ENCODE measurements at places on chromosomes 13 and 19. TPM values are rescaled to one million over a fixed set of nuclear protein-coding genes. Genes with fewer than 3 reads are reported as not detected.

Gene COL4A2
- 76.5 TPM for total RNA-seq

Gene LRCH1
- total RNA-seq = 8.5 TPM

Gene METTL21C
- not detected for total RNA-seq

Gene FFAR1
- not detected for total RNA-seq

Gene C19orf67
- total RNA-seq = 0.39 TPM

Gene SCEL
- total RNA-seq = not detected

Gene OR2Z1
- not detected for total RNA-seq

Gene CRLF1
- total RNA-seq = 13.9 TPM

Gene TMEM59L
- total RNA-seq = 12.0 TPM

Gene CATSPERD
- total RNA-seq = not detected

Gene JSRP1
- total RNA-seq = 0.90 TPM

Gene LILRB4
- not detected for total RNA-seq

Gene CLDN10
- total RNA-seq = 20.7 TPM

Gene FXYD7
- 9.0 TPM for total RNA-seq

Gene LRFN3
- 18.4 TPM for total RNA-seq

Gene LHB
- not detected for total RNA-seq

Gene CYP4F8
- total RNA-seq = not detected

Gene C19orf25
- total RNA-seq = 36.8 TPM

Gene NLRP9
- total RNA-seq = not detected

Gene CNMD
- 97.9 TPM for total RNA-seq

Gene CCDC70
- total RNA-seq = not detected

Gene VAV1
- total RNA-seq = 0.61 TPM

Gene ANGPTL4
- total RNA-seq = 2.5 TPM

Gene ZFP14
- total RNA-seq = 4.0 TPM

Gene ZNF433
- total RNA-seq = 2.4 TPM

Gene ADM5
- total RNA-seq = 13.6 TPM

Gene IGSF23
- total RNA-seq = not detected

All from H9 (cell line).